ENCODE measurements at places on chromosomes 6 and 20. TPM values are rescaled to one million over a fixed set of nuclear protein-coding genes. Genes with fewer than 3 reads are reported as not detected.

DNA sequence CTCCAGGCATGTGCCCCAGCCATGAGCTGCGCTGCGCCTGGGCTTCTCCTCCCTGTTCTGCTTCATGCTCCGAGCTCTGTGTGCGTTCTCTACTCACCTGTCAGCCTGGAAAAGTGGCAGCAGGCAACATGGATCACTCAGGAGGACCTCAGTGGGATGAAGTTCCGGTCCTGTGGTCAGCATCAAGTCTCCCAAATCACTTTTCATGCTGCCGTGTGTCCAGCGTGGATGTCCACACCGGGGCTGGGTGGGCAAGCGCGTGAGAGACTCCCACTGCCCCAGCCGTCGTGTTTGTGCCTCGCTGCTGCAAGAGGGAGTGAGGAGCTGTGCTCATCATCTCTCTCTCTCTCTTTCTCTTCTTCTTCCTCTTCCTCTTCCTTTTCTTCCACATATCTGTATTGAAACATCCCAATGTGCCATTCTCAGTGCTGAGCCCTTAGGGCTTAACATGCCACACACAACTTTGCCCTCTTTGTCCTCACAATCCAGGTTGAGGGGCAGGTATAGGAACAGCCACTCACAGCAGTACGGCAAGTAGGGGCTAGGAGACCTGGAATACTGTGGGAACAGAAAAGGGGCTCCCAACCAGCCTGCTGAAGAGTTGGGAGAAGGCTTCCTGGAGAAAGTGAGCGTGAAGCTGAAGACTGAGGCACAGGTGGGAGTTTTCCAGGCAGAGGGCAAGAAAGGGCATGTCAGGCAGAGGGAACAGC lies 3.8 kb upstream of the PDYN start:
- H3K36me3 ChIP-seq, result no peaks in the 10 kb centered on the region
- H3K4me3 ChIP-seq, result no peak overlapping the region
- no peaks in the 10 kb centered on the region for H3K4me1 ChIP-seq
- no peak overlapping the region for H3K27ac ChIP-seq
- peaks cover 43% of the 10 kb centered on the region for H3K27me3 ChIP-seq

DNA sequence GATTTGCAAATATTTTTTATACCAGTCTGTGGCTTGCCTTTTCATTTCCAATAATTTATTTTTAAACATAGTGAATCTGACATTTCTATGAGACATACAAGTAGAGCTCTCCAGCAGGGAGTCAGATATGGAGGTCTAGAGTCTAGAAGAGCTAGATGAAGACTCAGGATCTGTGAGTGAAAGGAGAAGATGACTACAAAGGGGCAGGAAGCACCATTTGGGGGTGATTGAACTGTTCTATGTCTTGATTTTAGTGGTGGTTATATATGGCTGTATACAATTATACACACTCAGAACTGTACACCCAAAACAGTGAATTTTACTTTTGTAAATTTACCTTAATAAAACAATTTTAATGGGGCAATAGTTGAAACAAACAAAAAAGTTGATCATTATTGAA lies 127.9 kb upstream of the BACH2 start:
- no peak overlapping the region for H3K4me3 ChIP-seq
- no peak for DNase-seq
- H3K27me3 ChIP-seq, result no peaks in the 10 kb centered on the region
- H3K4me1 ChIP-seq, result no peaks in the 10 kb centered on the region
- no peak overlapping the region for H3K27ac ChIP-seq

Gene CDH22
- total RNA-seq, result 0.20 TPM

DNA sequence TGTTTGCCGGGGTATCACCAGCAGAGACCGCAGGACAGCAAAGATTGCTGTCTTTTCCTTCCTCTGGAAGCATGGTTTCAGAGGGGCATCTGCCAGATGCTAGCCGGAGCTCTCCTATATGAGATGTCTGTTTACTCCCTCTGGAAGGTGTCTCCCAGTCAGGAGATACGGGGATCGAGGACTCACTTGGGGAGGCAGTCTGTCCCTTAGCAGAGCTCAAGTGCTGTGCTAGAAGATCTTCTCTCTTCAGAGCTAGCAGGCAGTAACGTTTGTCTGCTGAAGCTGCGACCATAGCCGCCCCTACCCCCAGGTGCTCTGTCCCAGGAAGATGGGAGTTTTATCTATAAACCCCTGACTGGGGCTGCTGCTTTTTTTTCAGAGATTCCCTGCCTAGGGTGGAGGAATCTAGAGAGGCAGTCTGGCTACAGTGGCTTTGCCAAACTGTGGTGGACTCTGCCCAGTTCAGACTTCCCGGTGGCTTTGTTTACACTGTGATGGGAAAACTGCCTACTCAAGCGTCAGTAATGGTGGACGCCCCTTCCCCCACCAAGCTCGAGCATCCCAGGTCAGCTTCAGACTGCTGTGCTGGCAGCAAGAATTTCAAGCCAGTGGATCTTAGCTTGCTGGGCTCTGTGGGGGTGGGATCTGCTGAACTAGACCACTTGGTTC lies 133.0 kb upstream of the FLRT3 start:
- no peaks in the 10 kb centered on the region for H3K36me3 ChIP-seq
- H3K27ac ChIP-seq, result no peak overlapping the region
- no peak for DNase-seq
- no peak overlapping the region for H3K4me3 ChIP-seq

DNA sequence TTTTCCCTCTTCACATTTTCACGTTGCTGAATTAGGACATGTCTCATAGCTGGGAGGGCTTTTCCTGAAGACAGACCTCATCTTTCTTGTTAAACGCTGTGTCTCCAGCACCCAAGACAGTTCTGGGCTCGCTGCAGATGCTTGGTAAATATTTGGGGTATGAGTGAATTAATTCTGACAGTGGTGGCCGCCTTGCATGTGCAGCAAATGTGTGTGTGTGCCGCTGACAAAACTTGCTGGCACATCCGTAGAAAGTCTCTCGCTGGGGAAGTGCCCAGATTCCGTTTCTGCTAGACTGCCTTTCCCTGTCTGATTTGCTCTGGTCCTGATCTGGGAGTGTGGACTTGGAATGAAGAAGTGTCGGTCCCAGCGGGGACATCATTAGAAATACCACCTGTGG lies 48.2 kb upstream of the ZNFX1 start:
- DNase-seq, result no peak
- no peaks in the 10 kb centered on the region for H3K36me3 ChIP-seq
- H3K27me3 ChIP-seq, result no peaks in the 10 kb centered on the region
- no peak overlapping the region for H3K4me3 ChIP-seq
- peaks cover 11% of the 10 kb centered on the region for H3K4me1 ChIP-seq
- no peak overlapping the region for H3K27ac ChIP-seq

DNA sequence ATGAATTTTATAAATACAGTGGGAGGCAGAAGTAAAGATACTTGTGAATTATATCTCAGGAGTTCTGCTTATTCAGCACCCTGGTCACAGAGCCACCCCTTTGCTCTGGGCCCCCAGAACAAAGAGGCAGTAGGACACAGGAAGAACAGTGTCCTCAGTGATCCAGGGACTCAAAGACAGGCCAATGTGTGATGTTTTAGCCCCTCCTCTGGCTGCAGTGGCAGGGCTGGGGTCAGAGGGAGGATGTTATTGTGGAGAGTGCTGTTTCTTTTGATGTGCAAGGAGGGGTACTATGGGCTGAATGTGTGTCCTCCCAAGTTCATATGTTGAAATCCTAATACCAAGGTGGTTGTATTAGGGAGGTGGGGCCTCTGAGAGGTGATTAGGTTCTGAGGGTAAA lies 74.1 kb upstream of the MAP3K7 start:
- no peaks in the 10 kb centered on the region for H3K36me3 ChIP-seq
- no peak overlapping the region for H3K27ac ChIP-seq
- no peak overlapping the region for H3K4me3 ChIP-seq
- no peaks in the 10 kb centered on the region for H3K4me1 ChIP-seq
- DNase-seq, result no peak

- H3K27ac ChIP-seq, result no peak overlapping the region
- no peaks in the 10 kb centered on the region for H3K36me3 ChIP-seq
- no peaks in the 10 kb centered on the region for H3K27me3 ChIP-seq
- H3K4me1 ChIP-seq, result no peaks in the 10 kb centered on the region
Measured at GRCh38 chr6:5174244-5174643, 86.5 kb downstream of the LYRM4 start.

Gene NINL
- 9.6 TPM for total RNA-seq

Gene MEP1A
- not detected for total RNA-seq

GRCh38 chr6:145600299-145600698 lies 135.0 kb downstream of the EPM2A start:
- no peaks in the 10 kb centered on the region for H3K36me3 ChIP-seq
- H3K4me3 ChIP-seq, result no peak overlapping the region
- DNase-seq, result no peak
- no peaks in the 10 kb centered on the region for H3K27me3 ChIP-seq
- H3K4me1 ChIP-seq, result no peaks in the 10 kb centered on the region

Gene SCRT2
- total RNA-seq, result not detected

DNA sequence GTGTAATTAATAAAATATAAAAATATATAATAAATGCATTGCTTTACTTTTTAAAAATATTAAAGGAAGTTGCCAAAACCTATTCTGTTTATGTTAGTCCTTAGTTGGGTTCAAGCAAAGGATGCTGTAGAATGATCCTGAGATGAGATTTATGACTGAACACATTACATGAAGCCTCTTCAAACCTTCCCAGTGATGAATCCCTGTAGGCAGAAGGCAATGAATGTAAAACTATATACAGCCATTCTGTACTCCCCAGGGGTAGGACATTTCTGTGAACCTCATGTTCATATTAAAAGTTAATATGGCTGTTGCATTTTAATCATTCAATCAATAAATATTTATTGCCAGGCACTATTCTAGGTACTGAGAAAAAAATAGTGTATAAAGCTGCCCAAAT lies 166.0 kb downstream of the RFPL4B start:
- no peaks in the 10 kb centered on the region for H3K36me3 ChIP-seq
- no peak for DNase-seq
- no peaks in the 10 kb centered on the region for H3K4me1 ChIP-seq
- no peak overlapping the region for H3K27ac ChIP-seq
- H3K4me3 ChIP-seq, result no peak overlapping the region
- no peaks in the 10 kb centered on the region for H3K27me3 ChIP-seq

DNA sequence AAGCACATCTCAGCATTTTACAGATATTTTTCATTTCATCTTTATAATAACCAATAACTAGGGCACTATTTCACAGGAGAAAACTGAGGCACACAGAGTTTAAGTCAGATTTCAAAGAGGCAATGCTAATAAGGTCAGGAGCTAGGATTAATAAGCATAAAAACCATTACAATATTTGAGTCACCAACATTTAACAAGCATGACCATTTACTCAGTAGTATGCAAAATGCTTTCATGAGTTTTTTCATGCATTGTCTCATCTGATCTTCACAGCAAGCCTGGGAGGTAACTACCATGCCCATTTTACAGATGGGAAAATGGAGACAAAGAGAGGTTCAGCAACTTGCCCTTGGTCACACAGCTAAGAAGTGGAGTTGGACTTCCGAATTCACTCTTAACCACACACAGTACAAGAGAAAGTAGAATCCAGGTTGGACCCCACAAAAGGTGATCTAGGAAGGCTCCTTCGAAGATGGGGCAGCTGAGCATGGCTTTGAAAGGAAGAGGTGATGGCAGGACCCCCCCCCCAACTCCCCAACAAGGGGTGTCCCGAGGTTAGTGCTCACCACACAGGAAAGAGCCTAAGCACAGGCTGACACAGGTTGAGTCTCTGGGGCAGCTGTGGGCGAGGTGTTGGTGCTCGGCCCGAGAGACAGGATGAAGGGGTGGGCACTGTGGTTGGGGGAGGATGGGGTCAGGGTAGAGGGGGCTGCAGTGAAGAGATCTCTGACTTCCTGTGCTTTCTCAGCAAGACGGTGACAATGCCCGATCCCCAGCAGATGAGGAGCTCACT lies 108.8 kb downstream of the PREX1 start:
- no peak overlapping the region for H3K27ac ChIP-seq
- H3K4me1 ChIP-seq, result peaks cover 54% of the 10 kb centered on the region
- H3K4me3 ChIP-seq, result no peak overlapping the region
- H3K36me3 ChIP-seq, result peaks cover 9% of the 10 kb centered on the region
- H3K27me3 ChIP-seq, result no peaks in the 10 kb centered on the region
- DNase-seq, result no peak

Gene HMGCLL1
- 1.7 TPM for total RNA-seq

DNA sequence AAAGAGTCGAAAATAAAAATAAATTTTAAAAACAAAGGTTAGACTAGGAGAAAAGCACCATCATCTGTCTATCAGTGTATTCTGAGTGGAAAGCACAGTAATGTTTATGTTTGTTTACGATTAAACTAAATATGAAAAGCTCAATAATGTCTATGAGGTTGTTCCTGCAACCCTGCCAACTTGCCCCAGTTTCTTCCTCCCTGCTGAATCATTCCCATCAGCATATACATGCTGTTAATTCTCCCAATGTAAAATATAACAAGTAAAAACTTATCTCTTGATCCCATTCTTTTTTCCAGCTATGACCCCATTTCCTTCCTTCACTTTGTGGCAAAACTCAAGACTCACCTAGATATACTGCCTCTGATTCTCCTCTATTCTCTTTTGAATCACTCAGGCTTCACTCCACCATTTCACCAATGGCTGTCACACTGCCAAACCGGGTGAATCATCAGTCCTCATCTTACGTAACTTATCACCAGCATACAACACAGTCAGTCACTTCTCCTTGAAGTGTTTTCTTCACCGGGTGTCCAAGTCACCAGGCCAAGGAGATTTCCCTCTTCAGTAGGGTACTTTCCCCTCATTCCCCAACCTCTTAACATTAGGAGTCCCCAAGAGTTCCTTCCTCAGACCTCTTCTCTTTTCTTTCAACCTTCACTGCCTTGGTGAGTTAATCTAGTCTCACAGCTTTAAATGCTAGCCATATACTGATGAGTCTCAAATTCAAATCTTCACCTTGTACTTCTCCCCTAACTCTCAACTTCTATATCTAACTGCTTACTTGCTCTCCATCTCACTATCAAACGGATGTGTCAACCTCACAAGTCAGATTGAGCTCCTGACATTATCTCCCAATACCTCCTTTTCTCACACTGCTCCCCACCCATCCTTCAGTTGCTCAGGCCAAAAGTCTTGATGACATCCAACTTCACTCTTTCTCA lies 6.2 kb downstream of the TMEM242 start:
- H3K4me1 ChIP-seq, result peaks cover 22% of the 10 kb centered on the region
- no peak overlapping the region for H3K4me3 ChIP-seq
- H3K27me3 ChIP-seq, result no peaks in the 10 kb centered on the region
- peak overlapping the region; percentile 9 for H3K27ac ChIP-seq
- H3K36me3 ChIP-seq, result peaks cover 38% of the 10 kb centered on the region
- peak; percentile 96 for DNase-seq

DNA sequence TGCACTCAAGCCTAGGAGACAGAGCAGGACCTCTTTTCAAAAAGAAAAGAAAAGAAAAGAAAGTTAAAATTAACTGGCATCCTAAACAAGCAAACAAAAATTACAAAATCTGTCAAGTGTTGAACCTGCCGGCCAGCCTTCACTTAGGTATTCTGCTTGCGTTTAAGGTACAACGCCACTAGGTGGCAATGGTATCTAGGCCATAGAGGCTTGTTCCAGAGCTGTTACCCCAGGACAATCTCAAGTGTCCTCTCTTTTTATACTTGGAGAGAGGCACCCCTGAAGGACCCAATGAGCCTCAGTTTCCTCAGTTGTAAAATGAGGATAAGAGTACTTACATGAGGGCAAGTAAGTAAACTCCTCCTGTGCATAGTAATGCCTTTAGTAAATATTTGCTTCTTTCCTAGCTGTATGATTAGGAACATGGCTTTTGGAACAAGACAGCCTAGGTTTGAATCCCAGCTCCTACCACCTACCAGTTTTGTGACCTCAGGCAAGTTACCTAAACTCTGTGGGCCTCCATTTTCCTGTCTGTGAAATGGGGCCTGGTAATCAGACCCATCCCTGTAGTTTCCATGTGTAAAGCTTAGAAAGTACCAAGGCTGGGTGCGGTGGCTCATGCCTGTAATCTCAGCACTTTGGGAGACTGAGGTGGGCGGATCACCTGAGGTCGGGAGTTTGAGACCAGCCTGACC lies 5.8 kb upstream of the PACSIN1 start:
- H3K27ac ChIP-seq, result no peak overlapping the region
- peaks cover 18% of the 10 kb centered on the region for H3K27me3 ChIP-seq
- H3K36me3 ChIP-seq, result no peaks in the 10 kb centered on the region
- H3K4me3 ChIP-seq, result no peak overlapping the region
- H3K4me1 ChIP-seq, result no peaks in the 10 kb centered on the region
